ENCODE measurements at places on chromosomes 11 and 22. TPM values are rescaled to one million over a fixed set of nuclear protein-coding genes. Genes with fewer than 3 reads are reported as not detected.

SEC14L6 gene
- 2.6 TPM for total RNA-seq

NAV2 gene
- total RNA-seq: 25.5 TPM

OVOL1 gene
- not detected for total RNA-seq

ROBO3 gene
- total RNA-seq: 4.9 TPM

MIOX gene
- not detected for total RNA-seq

OR52W1 gene
- not detected for total RNA-seq

Data from articular chondrocyte of knee joint (primary cell).